Brain pericyte (primary cell): ENCODE measurements at places on chromosomes 1 and 21.

GRCh38 chr1:31764312-31765040 is at the start of gene ADGRB2:
TSS of gene ADGRB2 (minus strand) at chr1:31764340. CDS start at chr1:31757221, 7,119 bp downstream.
- no peak for DNase-seq

- no peak for DNase-seq
Measured at GRCh38 chr1:28466226-28466778, 39.5 kb upstream of the RCC1 start.

GRCh38 chr1:93033785-93034184 is 45.3 kb upstream of the MTF2 start:
- no peak for DNase-seq

DNA sequence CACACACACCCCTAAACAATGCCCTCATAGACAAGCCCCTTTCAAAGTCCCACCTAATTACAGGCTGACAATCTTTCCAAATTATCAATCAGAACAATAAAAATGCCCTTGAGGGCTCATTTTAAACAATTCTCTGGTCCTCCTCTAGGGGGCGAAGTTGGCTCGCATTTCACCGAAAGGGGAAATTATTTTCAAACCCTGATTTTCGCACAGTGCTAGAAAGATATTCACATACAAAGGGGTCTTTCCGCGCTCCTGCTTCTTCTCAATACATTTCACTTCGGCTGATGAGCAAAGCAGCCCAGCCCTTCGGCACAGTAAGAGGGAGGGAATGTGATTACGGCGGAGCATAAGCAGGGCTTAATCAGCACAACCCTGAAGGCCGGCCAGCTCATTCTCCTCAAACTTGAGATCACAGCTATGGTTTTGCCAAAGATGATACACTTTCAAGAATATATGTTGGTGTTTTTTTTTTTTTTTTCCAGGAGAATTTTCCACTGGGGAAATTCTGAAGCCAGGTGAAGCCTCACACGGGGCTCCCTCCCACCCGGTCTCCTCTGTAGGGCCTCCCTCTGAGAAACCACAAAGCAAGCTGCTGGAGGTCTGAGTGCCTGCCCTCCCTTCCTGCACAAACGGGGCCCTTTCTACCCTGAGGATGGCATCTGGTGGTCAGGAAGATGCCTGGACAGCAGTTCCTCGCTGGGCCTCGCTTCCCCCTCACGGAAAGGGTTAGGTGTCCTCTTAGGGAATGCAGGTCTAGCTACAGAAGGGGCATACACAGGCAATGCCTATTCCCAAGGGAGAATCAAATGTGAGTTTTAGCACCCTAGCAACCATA is 66.9 kb downstream of the GNG12 start:
- DNase-seq: peak; percentile 45
